ENCODE measurements at places on chromosomes 12 and 14.
A peak's percentile ranks its signal among the peaks of the same experiment; 100 is the strongest.

GRCh38 chr14:77786148-77786547 lies 13.8 kb upstream of the ADCK1 start:
- no peaks in the 10 kb centered on the region for H3K36me3 ChIP-seq
- no peak overlapping the region for H3K4me3 ChIP-seq
- H3K4me1 ChIP-seq: no peaks in the 10 kb centered on the region
- H3K27me3 ChIP-seq: no peaks in the 10 kb centered on the region
- no peak for DNase-seq

DNA sequence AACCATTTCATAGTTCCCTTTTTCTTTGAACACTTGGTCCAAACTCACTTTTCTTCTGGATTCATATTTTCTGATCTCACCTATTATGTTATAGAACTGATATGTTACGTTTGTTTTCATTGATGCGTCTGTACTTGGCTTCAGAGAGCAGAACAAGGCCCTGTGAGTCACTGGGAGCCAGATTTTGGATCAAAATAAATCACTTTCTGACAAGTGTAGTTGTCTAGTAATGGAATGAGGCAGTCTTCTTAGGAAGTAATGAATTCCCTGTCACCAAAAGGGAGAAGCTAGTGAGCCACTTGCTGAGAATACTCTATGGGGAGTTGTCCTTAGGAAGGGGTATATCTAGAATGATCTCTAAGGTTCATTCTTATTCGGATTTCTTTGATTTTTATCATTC lies 10.2 kb downstream of the BICD1 start:
- no peak overlapping the region for H3K27ac ChIP-seq
- no peak for DNase-seq
- H3K27me3 ChIP-seq: no peaks in the 10 kb centered on the region
- H3K4me3 ChIP-seq: no peak overlapping the region
- no peaks in the 10 kb centered on the region for H3K4me1 ChIP-seq

DNA sequence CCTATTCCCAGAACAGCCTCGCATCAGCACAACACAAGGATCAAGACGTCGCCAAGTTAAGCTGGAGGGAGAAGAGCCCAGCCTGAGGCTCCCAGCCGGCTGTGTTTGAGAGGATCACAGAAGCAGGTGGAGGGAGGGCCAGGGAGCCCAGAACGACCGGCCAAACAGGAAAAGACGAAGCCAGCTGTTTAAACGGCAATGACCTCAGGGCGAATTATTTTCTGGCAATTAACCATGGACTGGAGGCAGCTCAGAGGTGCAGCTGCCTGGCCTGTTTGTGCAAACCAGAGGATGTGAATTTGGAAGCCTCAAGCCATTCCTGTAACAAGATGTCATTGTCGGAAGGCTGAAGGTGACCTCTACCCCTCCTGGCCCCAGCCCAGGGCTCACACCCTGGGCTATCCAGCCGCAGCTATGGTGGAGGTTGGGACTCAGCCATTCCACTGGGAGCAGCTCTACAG lies 175.8 kb upstream of the PRMT8 start:
- DNase-seq: no peak
- H3K27ac ChIP-seq: no peak overlapping the region
- no peak overlapping the region for H3K4me3 ChIP-seq
- no peaks in the 10 kb centered on the region for H3K36me3 ChIP-seq

DNA sequence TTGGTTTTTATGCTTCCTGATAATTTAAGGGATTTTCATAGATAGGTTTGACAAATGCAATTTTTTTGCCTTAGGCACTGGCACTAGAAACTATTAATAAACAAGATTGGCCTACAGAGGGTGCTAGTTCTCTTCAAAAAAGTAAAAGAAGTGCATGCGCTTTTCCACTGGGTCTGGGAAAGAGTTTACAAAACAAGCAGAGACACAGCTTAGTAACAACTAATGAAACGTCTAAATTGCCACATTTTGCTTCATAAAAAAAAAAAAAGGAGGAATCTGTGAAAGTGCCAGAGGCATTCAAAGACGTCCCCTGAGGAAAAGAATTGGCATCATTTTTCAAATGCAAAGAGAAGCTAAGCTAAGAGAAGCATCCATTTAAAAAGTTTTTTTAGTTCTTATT lies 58.3 kb upstream of the EEA1 start:
- peak; percentile 85 for DNase-seq
- H3K4me3 ChIP-seq: no peak overlapping the region
- H3K27me3 ChIP-seq: no peaks in the 10 kb centered on the region

GRCh38 chr12:48831257-48831656 lies 13.0 kb downstream of the CACNB3 start:
- no peak overlapping the region for H3K27ac ChIP-seq
- H3K27me3 ChIP-seq: no peaks in the 10 kb centered on the region
- no peak for DNase-seq
- no peaks in the 10 kb centered on the region for H3K36me3 ChIP-seq
- no peak overlapping the region for H3K4me3 ChIP-seq

DNA sequence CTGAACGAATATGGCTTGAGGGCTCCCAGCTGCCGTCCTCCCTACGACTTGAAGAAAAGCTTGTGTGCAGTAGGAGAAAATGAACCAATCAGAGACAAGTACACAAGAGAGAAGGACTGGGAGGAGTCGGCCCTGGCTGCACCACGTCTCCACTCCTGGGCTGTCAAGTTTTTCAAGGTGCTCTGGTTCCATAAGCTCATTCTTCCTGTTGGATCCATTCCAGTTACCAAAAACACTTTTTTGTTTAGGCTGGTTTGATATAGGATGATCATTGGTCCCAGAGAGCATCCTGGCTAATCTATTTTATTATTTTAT lies 2.8 kb upstream of the A2ML1 start:
- no peaks in the 10 kb centered on the region for H3K27me3 ChIP-seq
- no peak overlapping the region for H3K4me3 ChIP-seq
- H3K4me1 ChIP-seq: no peaks in the 10 kb centered on the region
- DNase-seq: no peak
- no peaks in the 10 kb centered on the region for H3K36me3 ChIP-seq
- H3K27ac ChIP-seq: no peak overlapping the region

- no peaks in the 10 kb centered on the region for H3K36me3 ChIP-seq
- H3K27me3 ChIP-seq: no peaks in the 10 kb centered on the region
- no peak for DNase-seq
- H3K4me3 ChIP-seq: no peak overlapping the region
Observed at GRCh38 chr14:85241022-85241855, 288.7 kb upstream of the FLRT2 start.

DNA sequence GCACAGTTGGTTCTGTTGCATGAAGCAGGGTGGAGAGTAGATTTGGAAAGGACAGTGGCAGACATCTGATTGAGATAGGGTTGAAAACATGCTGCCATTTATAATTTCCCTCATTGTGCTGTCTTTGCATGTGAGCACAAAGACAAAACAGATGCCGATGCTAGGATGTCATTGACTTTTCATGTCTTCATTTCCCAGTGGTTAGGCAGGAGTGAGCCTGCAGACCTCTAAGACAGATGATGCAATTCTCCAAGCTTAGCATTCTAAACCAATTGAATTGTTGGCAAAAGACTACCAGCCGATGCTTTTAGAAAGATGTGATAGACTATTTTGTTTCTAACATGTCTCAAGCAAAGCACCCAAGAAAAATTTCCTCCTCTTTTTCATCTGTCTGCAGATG lies 37.1 kb upstream of the PELI2 start:
- no peak for DNase-seq
- no peak overlapping the region for H3K4me3 ChIP-seq
- no peak overlapping the region for H3K27ac ChIP-seq
- no peaks in the 10 kb centered on the region for H3K4me1 ChIP-seq

DNA sequence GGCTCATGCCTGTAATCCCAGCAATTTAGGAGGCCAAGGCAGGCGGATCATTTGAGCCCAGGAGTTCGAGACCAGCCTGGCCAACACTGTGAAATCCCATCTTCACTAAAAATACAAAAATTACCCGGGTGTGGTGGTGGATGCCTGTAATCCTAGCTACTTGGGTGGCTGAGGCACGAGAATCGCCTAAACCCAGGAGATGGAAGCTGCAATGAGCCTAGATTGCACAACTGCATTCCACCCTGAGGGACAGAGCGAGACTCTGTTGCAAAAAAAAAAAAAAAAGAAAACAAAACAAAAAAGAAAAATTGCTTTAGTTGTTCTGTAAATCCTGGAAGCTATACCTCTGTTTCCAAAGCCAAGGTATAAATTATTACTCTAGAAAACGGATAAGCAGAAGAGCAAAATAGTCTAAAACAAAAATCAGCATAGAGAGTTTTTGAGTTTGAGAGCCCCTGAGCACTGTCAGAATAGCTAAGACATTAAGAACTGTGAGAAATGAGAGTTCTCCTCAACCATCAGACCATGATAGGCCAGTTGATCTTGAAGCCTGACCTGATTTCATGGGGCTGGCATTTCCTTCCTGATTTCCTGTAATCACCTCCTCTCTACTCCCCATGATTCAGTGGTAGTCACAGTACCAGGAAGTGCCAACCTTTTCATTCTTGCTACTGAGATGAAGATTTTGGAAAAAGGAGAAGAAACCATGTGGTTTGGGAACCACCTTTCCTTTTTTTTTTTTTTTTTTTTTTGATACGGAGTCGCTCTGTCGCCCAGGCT lies 31.7 kb downstream of the ATP2A2 start:
- H3K4me3 ChIP-seq: no peak overlapping the region
- H3K27me3 ChIP-seq: no peaks in the 10 kb centered on the region
- no peak for DNase-seq
- no peaks in the 10 kb centered on the region for H3K36me3 ChIP-seq

GRCh38 chr14:94001016-94001415 lies 3.9 kb downstream of the CCDC197 start:
- no peaks in the 10 kb centered on the region for H3K27me3 ChIP-seq
- peaks cover 7% of the 10 kb centered on the region for H3K4me1 ChIP-seq
- H3K4me3 ChIP-seq: no peak overlapping the region
- H3K27ac ChIP-seq: no peak overlapping the region
- H3K36me3 ChIP-seq: no peaks in the 10 kb centered on the region

GRCh38 chr12:70157099-70157498 lies 86.1 kb upstream of the CNOT2 start:
- H3K4me3 ChIP-seq: no peak overlapping the region
- H3K36me3 ChIP-seq: no peaks in the 10 kb centered on the region
- DNase-seq: no peak
- no peaks in the 10 kb centered on the region for H3K4me1 ChIP-seq
- H3K27ac ChIP-seq: no peak overlapping the region
- H3K27me3 ChIP-seq: no peaks in the 10 kb centered on the region

DNA sequence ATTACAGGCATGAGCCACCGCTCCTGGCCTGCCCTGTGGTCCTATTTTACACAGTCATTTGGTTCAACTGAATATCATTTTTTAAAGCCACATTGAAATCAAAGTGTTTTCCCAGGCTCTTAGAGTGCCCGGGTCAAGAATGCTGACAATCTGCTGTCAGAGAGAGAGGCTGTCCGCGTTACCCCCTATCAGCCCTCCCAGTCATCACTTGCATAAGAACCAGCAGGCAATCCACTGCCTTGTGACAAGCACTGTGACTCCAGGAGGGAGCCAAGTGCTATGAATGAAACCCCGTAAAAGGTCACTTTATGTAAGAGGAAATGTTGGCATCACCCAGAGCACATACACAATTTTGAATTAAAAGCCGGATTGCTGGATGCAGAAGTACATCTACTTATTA lies 13.5 kb downstream of the PHLDA1 start:
- H3K4me3 ChIP-seq: no peak overlapping the region
- no peaks in the 10 kb centered on the region for H3K36me3 ChIP-seq
- DNase-seq: peak; percentile 28
- peak overlapping the region; percentile 13 for H3K27ac ChIP-seq
- peaks cover 4% of the 10 kb centered on the region for H3K4me1 ChIP-seq
- H3K27me3 ChIP-seq: no peaks in the 10 kb centered on the region

DNA sequence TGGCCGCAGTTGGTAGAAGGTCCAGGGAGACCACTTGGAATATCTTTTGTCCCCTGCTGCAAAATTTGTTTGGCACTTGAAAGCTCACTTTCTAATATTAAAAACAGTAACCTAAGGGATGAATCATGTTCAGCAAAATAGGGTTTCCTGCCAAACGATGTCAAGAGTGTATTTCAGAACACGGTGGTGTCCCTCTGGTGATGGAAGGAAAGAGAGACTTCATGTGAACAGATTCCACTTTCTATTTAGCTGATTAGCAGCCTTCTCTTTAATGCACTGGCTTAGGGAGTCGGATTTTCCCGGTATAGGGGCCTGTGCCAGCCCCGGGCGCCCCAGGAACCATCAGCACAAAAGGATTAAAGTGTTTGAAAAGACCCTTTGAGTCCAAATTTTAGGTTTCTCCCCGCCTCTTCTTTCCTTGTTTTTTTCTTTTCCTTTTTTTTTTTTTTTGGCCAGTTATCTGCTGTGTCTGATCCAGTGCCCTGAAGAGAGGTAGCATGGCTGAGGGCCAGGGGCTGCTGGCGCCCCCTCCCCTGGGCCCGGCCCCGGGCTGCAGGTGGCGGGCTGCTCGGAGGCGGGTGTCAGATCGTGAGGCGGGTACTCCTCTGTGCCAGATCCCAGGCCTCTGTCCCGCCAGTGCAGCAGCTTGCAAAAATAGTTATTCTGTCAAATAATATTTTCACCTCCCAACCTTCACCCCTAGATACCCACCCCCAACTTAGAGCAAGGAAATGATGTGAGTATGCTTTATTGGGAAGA lies 88.3 kb downstream of the TESC start:
- no peaks in the 10 kb centered on the region for H3K36me3 ChIP-seq
- H3K4me3 ChIP-seq: no peak overlapping the region
- H3K27me3 ChIP-seq: no peaks in the 10 kb centered on the region
- DNase-seq: no peak

GRCh38 chr12:52119398-52120254 lies 40.1 kb downstream of the SMIM41 start:
- H3K27me3 ChIP-seq: no peaks in the 10 kb centered on the region
- peak; percentile 83 for DNase-seq
- peak overlapping the region; percentile 9 for H3K27ac ChIP-seq
- no peaks in the 10 kb centered on the region for H3K36me3 ChIP-seq
- peaks cover 5% of the 10 kb centered on the region for H3K4me1 ChIP-seq

DNA sequence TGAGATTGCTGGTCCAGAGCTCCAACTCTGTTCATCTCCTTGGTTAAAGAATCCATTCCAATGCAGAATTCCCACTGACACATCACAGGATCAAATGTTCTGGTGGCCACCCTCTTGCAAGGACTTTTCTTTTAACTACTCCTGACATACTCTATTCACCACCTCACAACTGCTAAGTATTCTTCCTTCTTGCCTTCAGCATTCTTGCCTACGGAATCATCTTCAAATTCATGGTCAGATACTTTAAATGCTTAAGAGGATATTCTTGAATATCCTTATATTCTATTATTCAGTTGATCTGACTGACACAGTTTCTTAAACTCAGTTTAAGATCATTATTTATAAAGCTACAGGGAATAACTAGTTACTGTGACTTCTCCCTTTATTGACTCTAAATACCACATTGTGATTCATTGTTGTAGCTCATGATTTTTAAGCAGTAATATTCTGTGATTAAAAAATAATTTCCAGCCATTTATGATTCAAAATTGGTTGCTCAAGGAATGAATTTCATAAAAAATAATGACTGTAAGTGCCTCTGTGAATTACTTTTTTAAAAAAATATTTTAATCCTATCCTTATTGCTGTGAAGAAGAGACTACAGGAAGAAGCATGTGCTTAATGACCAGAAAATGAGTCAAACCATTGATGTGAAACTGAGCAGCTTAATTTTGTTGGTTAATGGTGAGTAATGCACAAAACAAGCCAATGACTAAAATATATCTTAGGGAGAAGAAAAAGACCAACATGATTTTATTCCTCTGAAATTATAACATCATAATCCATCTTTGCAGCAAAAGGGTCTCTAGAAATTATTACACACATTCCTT lies 207.1 kb downstream of the PIK3C2G start:
- H3K4me3 ChIP-seq: no peak overlapping the region
- no peak overlapping the region for H3K27ac ChIP-seq
- no peaks in the 10 kb centered on the region for H3K36me3 ChIP-seq
- H3K4me1 ChIP-seq: no peaks in the 10 kb centered on the region
